ENCODE measurements at places on chromosomes 7 and 10.

- DNase-seq: no peak
Observed at GRCh38 chr7:158101821-158102450, 485.7 kb downstream of the PTPRN2 start.

GRCh38 chr10:132056663-132057062, 9.1 kb upstream of the JAKMIP3 start:
- DNase-seq: no peak

DNA sequence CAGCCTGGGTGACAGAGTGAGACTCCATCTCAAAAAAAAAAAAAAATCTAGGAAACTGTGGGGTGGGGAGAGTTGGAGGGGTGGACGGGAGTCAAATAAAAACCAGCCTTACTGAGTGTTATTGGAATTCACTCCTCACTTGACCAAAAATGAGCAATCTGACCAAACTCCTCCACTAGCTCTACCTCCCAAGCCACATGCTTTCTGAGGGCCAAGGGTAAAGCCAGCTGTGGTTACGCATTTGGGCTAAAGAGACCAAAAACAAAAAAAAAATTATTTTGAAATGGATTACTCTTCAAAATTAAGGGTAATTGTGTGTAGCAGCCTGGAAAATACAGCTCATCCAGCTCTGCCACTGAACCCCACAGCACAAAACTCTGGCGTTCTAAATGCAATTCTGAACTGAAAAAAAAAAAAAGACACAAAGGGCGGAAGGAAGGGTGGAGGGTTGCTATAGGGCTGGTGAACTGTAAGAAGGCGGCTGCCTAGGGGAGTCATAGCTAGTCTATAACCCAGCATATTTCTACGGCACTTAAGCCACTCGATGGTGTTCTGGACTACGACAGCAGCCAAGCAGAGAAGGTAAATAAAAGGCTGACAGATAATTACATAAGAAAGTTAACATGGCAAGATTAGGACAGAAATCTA, 7.8 kb downstream of the ELMO1 start:
- no peak for DNase-seq

DNA sequence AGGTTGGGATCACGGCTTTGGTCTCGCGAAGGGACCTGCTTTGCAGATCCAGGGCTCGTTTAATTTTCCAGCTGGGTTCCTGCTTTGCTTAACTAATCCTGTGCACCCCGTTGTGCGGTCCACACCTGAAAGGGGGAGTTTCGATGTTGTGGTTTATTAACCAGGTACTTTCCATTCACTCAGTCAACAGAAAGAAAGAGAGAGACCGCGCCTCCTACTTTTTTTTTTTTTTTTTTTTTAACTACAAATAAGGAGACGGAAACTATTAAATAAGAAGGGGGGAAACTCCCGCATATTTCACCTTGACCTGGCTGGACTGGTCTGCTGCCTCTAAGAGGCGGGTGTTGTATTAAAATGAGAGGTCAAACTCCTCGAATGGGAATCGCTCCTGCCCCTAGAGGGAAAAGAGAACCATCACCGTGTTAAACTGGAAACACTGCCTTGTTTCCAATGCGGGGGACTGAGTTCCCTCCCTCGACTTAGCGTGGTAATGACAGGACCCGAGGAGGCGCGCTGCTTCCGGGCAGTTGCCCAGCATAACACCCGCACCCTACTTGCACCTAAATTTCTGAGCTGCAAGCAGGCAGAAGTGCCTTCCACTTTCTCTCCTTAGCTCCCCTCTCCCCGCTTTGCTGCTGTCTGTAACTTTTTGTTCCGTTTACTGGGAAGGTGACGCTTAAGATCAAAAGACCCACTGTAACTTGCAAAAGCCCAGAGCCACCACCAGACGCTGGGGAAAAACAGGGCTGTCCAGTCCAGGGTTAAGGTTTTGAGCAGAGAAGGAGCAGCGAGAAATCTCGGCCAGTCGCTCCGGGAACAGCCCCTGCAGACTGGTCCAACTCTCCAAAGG, 1.1 kb upstream of the ITGB8 start:
- no peak for DNase-seq

DNA sequence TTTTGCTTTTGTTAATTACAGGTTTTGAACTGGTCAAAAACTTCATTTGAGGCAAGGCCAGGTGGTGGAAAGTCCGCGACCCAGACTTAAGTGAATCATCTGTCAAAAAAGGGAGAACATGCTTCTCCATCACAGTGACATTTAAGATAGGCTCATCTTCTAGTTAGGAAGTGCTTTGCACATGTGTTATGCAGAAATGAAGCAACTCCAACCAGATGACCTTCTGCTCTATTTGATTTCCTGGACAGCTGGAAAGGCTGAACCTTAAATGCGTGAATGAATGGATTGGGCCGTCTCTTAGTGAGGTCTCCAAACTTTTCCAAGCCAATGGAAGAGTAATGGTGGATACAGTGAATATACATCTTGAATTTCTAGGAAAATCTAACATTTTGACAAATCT, 101.6 kb upstream of the FAM13C start:
- DNase-seq: no peak

DNA sequence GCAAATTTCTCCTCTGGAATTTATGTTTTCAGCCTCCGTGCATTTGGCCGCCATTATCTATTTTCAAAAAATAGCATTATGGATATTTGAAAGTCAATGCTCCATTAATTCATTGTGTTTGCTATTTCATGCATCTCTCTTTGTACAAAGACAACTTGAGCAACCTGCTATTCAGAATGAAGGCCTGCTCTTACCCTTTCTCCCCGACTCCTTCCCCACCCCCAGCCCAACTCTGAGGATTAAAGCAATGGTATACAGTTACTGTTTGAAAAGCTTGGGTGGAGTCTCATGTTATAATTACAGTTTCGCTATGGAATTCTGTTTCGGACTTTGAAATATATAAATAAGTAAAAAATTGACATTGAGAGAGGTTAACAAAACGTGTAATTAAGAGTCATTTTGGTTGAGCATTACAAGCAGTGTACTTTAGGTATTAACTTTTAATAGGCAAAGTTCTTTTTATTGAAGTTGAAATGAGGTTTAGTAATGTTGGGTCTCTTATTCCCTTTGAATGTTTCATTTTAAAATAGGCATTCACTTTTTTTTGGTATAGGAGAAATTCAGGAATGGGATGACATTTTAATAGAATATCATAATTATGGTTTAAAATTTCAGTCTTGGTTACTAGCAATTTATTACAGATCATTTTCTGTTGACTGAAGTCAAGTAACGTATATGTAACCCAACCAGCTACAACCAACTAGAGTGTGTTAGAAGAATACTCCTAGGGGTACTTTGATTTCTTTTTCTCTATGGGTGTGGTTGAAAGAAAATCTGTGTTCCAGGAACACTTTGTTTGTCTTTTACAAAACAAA, 93.1 kb downstream of the ARID5B start:
- no peak for DNase-seq

DNA sequence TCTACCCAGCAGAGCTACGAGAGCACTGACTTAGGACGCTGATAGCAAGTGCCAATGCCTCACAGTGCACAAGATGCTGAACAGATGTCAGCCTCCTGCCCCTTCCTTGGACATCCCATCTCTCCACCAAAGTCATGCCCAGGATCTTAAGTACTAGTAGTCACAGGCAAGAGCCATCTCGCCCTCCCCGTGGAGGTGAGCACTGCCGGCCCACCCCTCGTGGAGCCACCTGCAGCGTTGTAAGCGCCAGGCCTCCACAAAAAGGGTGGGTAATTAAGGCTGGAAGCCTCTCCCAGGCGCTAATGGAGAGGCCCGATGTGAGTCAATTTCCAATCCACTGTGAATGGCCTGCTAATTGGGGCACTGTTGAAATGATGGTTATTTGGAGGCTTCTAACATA, 156.2 kb downstream of the GRID1 start:
- no peak for DNase-seq

GRCh38 chr10:32084185-32084851, 28.1 kb upstream of the KIF5B start:
- DNase-seq: no peak

- no peak for DNase-seq
Observed at GRCh38 chr10:130795819-130796218, 515.7 kb downstream of the TCERG1L start.

DNA sequence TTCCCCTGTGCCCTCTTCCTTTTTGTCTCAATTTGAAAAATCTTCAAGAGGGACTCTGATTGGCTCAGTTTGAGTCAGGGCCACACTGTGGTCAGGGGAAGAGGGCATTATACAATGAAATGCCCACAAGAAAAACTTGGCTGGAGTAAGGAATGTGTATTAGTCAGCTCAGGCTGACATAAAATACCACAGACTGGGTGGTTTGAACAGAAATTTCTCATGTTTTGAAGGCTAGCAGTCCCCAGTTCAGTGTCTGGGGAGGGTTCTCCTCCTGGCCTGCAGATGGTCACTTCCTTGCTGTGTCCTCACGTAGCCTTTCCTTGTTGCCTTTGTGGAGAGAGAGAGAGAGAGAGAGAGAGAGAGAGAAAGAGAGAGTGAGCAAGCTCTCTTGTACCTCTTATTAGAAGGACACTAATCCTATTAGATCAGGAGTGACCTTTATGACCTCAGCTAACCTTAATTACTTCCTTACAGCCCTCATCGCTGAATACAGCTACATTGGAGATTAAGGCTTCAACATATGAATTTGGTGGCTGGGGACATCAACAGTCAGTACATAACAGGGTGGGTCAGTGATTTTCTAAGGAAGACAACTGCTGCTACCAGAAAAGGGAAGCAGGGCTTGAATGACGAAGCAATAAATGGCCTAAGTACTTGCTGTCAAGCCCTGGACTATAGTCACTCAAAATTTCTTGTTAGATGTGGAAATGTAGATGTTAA, 25.8 kb upstream of the FAM13C start:
- no peak for DNase-seq

DNA sequence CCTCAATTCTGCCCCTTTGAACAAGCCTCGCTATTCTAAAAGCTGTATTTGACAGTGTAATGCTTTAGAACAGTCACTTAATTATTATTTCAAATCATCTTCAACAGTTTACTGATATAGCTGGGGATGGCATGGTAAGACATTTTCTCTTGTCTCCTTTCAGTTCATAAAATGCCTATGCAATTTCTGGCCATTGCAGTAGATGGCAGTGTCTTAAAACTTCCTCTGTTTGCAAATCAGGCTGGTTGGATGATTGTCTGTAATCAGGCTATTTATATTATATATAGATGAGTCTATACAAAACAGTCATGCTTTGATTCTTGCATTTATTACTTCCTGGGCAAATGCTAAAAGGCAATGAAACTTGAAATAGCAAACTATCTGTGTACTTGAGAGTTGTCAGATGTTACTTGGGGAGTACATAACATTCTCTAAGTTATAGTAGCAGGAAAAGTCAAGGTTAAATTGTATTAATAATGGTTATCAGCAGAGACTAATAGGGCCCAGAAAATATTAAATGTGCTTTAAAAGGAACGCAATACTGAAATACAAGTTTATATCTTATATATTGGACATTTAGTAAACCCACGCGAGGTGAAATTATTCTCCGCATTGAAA, 55.5 kb upstream of the LHFPL3 start:
- DNase-seq: no peak

DNA sequence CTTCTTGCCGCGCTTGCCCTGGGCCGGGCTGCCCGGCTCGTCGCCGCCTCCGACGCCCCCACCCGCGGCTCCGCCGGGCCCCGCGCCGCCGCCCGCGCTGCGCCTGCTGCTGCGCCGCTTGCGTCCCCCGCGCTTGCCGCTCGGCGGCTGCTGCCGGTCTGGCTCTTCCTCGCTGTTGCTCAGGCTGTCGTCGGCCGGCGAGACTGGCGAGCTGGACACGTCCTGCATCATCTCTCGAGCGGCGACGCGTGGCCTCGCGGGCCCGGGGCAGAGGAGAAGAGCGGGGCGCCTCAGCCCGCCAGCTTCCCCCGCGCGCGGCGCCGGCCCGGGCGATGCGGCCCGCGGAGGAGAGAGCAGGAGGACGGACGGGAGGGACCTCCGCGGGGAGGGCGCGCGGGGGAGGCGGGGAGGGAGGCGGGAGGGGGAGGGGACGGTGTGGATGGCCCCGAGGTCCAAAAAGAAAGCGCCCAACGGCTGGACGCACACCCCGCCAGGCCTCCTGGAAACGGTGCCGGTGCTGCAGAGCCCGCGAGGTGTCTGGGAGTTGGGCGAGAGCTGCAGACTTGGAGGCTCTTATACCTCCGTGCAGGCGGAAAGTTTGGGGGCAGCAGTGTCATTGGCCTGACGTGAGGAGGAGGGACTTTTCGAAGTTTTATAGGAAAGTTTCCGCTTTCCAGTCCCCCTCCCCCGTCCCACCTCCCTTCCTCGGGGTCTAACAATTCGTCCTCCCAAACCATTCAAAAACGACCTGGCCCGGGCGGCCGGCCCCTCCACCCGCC, at the start of gene TWIST1:
TSS of gene TWIST1 (minus strand) at position 546 of the 779 bp plus-strand sequence. CDS start at position 231, 315 bp downstream.
- DNase-seq: no peak

DNA sequence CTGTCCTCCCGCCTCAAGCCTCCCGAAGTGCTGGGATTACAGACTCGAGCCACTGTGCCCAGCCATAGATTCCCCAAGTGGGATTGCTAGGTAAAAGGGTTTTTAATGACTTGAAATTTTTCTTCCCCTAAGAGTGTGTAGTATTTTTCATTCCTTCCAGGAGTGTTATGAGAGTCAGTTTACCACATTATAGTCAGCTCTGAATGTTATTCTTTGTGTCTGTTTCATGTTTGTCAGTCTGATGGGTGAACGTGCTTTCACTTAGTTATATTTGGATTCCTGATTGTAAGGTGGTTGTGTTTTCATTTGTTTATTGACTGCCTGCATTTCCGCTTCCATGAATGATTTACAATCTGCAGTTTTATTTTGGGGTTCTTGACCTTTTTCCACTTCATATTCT, 6.3 kb downstream of the ZNF212 start:
- DNase-seq: no peak

DNA sequence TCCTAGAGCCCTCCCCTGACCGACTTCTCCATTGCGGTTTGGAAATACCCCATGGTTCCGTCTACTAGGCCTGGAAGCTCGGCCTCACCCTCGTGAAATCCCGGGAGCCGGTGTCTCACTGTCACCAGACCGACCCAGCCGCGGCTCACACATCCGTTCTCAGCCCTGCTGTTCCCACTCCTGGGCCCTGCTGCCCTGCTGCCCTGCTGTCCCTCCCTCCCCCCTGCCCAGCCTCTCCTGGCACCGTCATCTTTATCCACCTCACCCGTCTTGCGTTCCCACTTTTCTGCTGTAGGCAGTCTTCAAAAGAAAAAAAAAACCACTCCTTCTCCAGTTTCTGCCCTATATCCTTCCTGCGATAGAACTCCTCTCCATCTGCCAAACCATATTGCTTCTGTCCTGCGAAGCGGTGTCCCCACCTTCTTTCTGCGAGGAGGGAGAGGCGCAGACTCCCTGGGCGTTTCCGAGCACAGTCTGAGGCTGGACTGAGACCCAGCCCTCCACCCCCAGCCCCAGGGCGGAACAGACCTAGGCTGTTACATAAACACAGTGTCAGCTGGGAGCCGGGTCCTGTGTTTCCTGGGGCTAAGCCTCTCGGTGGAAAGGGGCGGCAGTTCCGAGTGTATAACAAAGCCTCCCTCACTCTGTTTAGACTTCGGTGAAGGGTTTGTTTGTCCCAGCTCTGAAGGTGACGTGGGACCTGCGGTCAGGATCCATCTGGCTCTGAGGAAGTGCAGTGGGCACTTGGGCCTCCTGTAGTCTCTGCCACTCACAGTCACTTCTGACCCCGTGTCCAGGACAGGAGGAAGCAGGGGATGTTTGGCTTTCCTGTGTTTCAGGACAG, 2.8 kb downstream of the AGAP3 start:
- DNase-seq: no peak

Data from activated naive CD4-positive, alpha-beta T cell (primary cell).